ENCODE measurements at places on chromosomes 5 and 9.

GRCh38 chr9:133238272-133238850 is 29.3 kb upstream of the OBP2B start:
- no peak for DNase-seq

- no peak for DNase-seq
Measured at GRCh38 chr9:120442308-120442995, 137.5 kb downstream of the CDK5RAP2 start.

DNA sequence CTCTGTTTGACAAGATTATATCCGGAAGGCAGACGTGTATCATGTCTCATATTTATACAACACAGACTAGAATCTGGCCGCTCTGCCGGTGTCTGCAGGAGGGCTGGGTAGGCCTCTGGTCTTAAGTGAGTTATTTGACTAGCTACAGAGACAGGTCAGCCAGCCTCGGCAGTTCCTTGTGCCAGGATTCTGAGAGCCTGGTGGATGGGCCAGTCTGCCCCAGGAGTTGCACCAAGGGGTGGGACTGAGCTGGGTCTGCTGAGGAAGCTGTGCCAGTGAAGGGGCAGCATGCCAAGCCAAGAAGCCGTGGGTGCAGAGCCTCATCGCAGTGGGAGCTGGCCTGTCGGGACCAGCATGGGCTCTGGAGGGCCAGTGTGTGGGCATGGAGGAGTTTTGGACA is 7.1 kb downstream of the SNX18 start:
- no peak for DNase-seq

DNA sequence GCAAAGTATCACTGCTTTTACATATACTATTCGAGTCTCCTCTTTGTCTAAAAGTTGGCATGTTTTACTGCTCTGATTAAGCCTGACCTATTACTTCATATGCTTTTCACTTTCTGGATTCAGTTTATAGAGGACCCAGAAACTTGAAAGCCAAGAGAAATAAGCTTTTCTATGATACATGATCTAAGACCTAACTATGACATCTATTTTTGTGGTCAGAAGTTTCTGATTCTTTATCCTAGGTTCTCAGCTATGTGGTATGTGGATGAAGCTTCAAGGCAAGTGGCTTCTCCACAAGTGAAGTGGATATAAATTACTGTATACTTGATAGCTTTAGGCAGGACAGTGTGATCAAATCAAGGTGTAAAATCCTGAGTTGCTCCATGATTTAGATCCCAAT is 6.3 kb downstream of the EDIL3 start:
- no peak for DNase-seq

- no peak for DNase-seq
Measured at GRCh38 chr5:132497488-132497997, 7.0 kb upstream of the IRF1 start.

- no peak for DNase-seq
Measured at GRCh38 chr5:170571281-170571731, 67.5 kb downstream of the KCNIP1 start.

- no peak for DNase-seq
Measured at GRCh38 chr5:73393611-73394489, 54.7 kb downstream of the FOXD1 start.

DNA sequence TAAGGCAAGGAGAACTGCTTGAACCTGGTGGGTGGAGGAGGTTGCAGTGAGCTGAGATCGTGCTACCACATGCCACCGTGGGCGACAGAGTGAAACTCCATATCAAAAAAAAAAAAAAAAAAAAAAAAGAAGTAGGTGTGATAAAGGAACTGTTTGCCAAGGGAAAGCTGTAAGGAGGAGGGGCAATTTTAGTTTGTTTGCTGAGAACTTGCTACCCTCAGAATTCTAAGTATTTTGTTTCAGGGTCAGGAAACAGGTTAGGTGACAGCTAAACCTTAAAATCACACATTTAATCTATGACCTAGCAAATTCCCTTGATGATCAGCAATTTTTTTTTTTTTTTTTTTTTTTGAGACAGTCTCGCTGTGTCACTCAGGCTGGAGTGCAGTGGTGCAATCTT is 7.2 kb upstream of the ARRDC3 start:
- no peak for DNase-seq

Data from stimulated activated CD8-positive, alpha-beta memory T cell treated with anti-CD3 and anti-CD28 coated beads, Interleukin-4, amount 100 ng/mL, for 4 hours (primary cell).